ENCODE measurements at places on chromosomes 2 and 18.

DNA sequence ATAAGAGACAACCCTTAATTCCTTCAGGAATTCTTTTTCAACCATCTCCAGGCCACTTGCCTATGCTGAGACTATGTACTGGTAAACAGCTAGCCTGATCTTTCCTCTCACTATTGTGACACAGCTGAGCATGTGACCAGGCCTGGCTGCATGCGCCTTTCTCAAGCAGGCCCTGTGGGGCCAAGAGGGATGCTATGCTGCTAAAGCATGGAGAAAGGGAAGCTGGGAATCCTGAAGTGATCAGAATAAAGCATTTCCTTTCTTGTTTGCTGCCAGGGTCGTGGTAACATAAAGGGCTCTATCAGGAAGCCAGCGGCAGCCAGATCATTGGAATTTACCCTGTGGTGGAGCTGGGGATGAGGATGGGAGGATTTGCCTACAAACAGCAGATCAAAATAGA lies 29.8 kb upstream of the LCLAT1 start:
- no peak for DNase-seq

- DNase-seq, result no peak
These were observed 19.6 kb upstream of the SATB2 start for GRCh38 chr2:199477277-199477834.

- DNase-seq, result no peak
These were observed 177.4 kb downstream of the SMAD2 start for GRCh38 chr18:47752796-47753645.

DNA sequence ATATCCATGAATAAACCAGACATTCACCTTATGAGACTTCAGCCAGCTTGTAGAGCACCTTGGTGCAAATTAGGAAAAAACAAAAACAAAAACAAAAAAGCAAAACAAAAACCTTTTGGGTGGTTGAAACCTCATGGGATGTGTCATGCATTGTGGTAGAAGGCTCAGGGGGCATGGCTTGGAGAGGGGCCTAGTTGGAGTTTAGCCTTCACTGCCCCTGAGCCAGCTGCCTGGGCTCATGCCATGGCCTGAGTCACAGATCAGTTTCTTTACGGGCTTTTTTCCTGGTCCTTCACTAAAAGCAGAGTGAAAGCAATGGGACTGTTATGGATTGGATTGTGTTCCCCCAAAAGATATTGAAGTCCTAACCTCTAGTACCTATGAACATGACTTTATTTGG lies 22.0 kb upstream of the DAPL1 start:
- no peak for DNase-seq

GRCh38 chr2:95357717-95358280 lies 44.7 kb upstream of the FAHD2A start:
- no peak for DNase-seq

- DNase-seq, result no peak
These were observed 203.7 kb upstream of the ZNF804A start for GRCh38 chr2:184394642-184395041.

DNA sequence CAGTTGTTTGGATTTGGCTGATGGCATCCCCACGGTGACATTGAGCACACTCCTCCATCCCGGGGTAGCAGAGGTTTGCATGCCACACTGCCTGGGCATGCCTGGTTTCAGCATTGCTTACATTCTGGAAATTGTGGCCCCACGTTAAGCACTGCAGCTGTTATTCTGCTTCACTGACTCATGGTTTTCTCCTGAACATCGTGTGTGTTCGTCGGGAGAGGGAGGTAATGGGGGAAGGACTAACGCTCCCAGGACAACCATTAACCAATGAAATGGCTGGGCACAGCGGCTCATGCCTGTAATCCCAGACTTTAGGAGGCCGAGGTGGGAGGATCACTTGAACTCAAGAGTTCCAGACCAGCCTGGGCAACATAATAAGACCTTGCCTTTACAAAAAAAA lies 28.2 kb upstream of the YWHAQ start:
- no peak for DNase-seq

DNA sequence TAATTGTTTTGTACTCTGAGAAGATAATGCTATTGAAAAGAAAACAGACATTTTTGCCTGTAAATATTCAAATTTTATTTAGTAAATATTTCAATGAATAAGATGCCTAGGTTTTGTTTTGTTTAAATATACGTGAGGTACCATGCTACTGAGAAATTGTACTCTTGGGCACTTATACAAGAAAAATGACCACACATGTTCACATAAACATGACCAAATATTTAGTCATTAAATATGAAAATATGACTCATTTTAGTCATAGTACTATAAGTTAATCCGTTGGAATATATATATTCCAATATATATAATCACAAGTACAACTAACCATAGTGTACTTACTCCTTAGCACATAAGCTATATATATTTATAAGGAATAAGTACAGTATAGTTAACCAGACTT lies 56.7 kb upstream of the ZNF804A start:
- no peak for DNase-seq

GRCh38 chr2:42274863-42275262 lies 86.2 kb downstream of the COX7A2L start:
- DNase-seq, result no peak

Data from CD4-positive, alpha-beta T cell treated with Interleukin-4 for 4 hours (primary cell).